ENCODE measurements at places on chromosomes 1 and 21. TPM values are rescaled to one million over a fixed set of nuclear protein-coding genes. Genes with fewer than 3 reads are reported as not detected.
A peak's percentile ranks its signal among the peaks of the same experiment; 100 is the strongest.

GRCh38 chr1:30686236-30686935, 37.0 kb downstream of the MATN1 start:
- no peaks in the 10 kb centered on the region for H3K36me3 ChIP-seq
- no peak for DNase-seq
- peaks cover 10% of the 10 kb centered on the region for H3K4me1 ChIP-seq

Gene ILF2
- total RNA-seq, result 245 TPM

Gene PADI6
- not detected for total RNA-seq

DNA sequence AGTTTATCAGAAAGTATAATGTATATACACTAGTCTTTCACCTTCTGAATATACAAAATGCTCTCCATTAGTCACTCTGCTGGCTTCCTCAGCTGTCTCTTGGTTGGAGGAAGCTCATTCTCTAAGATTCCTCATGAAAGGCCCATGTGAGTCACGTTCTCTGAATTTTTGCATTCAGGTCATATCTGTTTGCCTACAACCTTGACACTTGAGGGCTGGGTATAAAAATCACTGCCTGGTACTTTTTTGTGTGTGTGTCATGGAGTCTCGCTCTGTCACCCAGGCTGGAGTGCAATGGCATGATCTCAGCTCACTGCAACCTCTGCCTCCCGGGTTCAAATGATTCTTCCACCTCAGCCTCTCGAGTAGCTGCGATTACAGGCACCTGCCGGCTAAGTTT, 2.8 kb upstream of the GALNT2 start:
- H3K4me1 ChIP-seq, result peaks cover 28% of the 10 kb centered on the region
- H3K4me3 ChIP-seq, result no peak overlapping the region
- peaks cover 24% of the 10 kb centered on the region for H3K27me3 ChIP-seq
- no peak for DNase-seq
- peaks cover 7% of the 10 kb centered on the region for H3K36me3 ChIP-seq
- H3K27ac ChIP-seq, result no peak overlapping the region

- H3K4me1 ChIP-seq, result peaks cover 14% of the 10 kb centered on the region
- peak; percentile 53 for DNase-seq
- peaks cover 50% of the 10 kb centered on the region for H3K27me3 ChIP-seq
- peak overlapping the region; percentile 86 for H3K4me3 ChIP-seq
Observed at GRCh38 chr1:65147424-65148177, 402 bp upstream of the AK4 start.

GRCh38 chr1:160210561-160210960, 5.4 kb downstream of the PEA15 start:
- no peak for DNase-seq
- no peak overlapping the region for H3K27ac ChIP-seq
- no peak overlapping the region for H3K4me3 ChIP-seq
- no peaks in the 10 kb centered on the region for H3K27me3 ChIP-seq
- H3K36me3 ChIP-seq, result peaks cover 9% of the 10 kb centered on the region

GRCh38 chr1:27992276-27992675, 32.5 kb downstream of the XKR8 start:
- peak; percentile 39 for DNase-seq
- H3K27ac ChIP-seq, result peak overlapping the region; percentile 57
- H3K4me1 ChIP-seq, result peaks cover 19% of the 10 kb centered on the region
- no peak overlapping the region for H3K4me3 ChIP-seq

Gene DONSON
- 39.7 TPM for total RNA-seq

DNA sequence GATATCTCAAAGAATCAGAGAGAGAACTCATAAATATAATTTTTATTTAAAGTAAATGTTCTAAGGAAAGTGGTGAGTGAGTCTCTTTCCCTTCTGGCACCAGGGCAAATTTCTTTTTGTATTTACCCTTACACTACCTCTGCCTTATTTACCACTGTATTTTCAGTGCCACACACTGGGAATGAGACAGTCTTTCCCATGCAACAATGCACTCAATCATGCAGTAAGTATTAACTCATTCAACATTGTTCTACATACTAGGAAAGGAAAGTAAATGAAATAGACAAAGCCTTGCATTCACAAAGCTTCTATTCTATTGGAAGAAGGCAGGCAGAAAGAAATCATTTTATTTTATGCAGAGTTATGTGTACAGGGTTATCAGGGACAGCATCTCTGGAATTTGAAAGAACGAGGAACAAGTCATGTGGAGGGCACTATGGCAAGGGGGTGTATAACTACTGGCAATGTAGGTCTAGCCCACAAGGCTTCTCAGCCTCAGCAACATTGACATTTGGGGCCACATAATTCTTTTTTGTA, 129.8 kb upstream of the PRDX6 start:
- peaks cover 6% of the 10 kb centered on the region for H3K36me3 ChIP-seq
- no peak for DNase-seq
- H3K4me3 ChIP-seq, result no peak overlapping the region
- no peak overlapping the region for H3K27ac ChIP-seq
- no peaks in the 10 kb centered on the region for H3K27me3 ChIP-seq

Measured in activated T-cell treated with anti-CD3 and anti-CD28 coated beads, Interleukin-2, amount 50 U/mL, for 72 hours (primary cell).